ENCODE measurements at places on chromosomes 2 and 18.

GRCh38 chr2:128028668-128029054 is 802 bp upstream of the SAP130 start:
- DNase-seq = no peak

GRCh38 chr18:77250501-77250925 is 865 bp downstream of the GALR1 start:
- no peak for DNase-seq

GRCh38 chr2:205025580-205026240 is 480.4 kb downstream of the PARD3B start:
- DNase-seq = no peak

DNA sequence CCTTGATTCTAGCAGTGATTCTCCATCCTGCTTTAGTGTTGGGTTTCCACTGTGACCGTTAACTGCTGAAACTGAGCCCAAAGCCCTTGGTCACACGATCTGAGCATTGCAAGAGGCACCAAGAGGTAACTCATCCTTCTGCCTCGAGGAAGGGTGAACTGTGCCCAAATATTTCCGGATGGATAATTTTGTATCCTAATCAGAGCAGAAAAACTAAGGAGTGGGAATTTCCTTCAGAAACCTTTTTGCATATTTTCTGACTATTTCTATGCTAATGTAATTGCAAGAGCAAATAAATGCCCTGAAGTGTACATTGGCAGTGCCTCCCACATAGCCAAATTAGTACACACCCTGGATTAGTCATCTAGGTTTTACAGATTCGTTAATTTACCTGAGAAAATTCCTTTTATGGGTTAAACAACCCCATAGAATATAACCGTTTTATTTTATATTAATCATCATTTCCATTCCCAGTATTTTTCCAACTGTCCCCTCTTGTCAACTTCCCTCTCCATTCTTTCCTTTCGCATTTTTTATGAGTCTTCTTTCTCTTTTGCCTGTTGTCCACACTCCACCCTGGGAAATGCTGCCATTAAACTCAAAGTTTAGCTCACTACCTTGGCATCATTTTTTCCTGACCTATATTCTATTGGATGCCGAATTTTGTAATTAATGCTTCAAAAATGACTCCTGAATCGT is 31.7 kb upstream of the COBLL1 start:
- no peak for DNase-seq

DNA sequence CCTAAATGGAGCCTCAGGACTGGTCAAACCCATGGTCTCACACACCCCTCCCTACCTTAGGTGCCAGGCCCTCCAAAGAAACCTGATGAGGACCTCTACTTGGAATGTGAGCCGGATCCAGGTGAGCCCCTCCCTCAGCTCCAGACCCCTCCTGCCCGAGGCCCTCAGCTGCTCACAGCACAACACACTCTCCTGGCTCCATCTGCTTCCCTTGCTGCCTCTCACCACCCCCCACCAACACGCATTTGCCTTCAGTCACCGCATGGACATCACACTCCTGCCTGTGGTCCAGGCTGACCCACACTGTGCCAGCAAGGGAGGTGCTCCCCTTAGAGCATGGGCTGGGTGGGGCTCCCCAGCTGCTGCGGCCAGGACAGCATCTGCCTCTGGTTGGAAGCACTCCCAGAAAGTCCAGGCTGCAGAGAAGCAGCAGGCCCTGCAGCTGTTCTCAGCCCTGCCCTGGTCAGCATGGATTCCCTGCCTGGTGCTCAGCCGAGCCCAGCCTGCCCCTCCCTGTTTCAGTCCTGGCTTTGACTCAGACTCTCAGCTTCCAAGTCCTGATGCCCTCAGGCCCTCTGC is 15.1 kb downstream of the SH2D6 start:
- no peak for DNase-seq

- DNase-seq = no peak
Observed at GRCh38 chr2:99857867-99858444, 284.4 kb downstream of the AFF3 start.

- no peak for DNase-seq
Observed at GRCh38 chr18:54228364-54228763, 3.9 kb upstream of the MBD2 start.

- no peak for DNase-seq
Observed at GRCh38 chr2:69993708-69994107, 32.3 kb upstream of the ASPRV1 start.

DNA sequence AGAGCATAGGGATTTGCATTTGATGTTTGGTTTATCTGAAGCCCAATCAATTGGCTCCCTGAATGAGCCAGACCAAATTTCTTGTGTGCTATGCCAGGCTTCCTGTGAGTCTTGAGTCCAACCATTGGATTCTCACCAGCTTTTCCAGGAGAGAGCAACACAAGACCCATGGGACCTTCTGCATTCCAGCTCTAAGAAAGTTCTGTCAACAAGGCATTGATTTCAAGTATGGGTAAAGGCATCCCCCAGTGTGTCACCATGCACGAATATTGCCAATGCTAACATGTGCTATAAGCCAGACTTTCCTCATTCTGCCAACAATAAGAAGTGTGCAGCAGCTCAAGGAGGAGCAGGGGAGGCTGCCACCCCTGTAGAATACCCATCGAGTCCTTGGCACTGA is 266.6 kb downstream of the ETAA1 start:
- DNase-seq = no peak

GRCh38 chr2:79833235-79833878 is 320.5 kb downstream of the CTNNA2 start:
- no peak for DNase-seq

All from CD4-positive, alpha-beta T cell treated with Interleukin-10 for 1 hour (primary cell).